Activated CD4-positive, alpha-beta memory T cell treated with anti-CD3 and anti-CD28 coated beads, Interleukin-2, amount 10 ng/mL, durations not matched to agents 7 days and 5 days (primary cell): ENCODE measurements at places on chromosomes 11 and 22. TPM values are rescaled to one million over a fixed set of nuclear protein-coding genes. Genes with fewer than 3 reads are reported as not detected.

- no peak for DNase-seq
Measured at GRCh38 chr11:119809346-119809745, 80.3 kb upstream of the NECTIN1 start.

- DNase-seq = no peak
Measured at GRCh38 chr11:61851900-61852295, 23.8 kb downstream of the FADS2 start.

GRCh38 chr11:44693654-44694119, 33.1 kb upstream of the TSPAN18 start:
- DNase-seq = no peak

PGA3 gene
- total RNA-seq = not detected
